ENCODE measurements at places on chromosomes 11 and 22. TPM values are rescaled to one million over a fixed set of nuclear protein-coding genes. Genes with fewer than 3 reads are reported as not detected.

DNA sequence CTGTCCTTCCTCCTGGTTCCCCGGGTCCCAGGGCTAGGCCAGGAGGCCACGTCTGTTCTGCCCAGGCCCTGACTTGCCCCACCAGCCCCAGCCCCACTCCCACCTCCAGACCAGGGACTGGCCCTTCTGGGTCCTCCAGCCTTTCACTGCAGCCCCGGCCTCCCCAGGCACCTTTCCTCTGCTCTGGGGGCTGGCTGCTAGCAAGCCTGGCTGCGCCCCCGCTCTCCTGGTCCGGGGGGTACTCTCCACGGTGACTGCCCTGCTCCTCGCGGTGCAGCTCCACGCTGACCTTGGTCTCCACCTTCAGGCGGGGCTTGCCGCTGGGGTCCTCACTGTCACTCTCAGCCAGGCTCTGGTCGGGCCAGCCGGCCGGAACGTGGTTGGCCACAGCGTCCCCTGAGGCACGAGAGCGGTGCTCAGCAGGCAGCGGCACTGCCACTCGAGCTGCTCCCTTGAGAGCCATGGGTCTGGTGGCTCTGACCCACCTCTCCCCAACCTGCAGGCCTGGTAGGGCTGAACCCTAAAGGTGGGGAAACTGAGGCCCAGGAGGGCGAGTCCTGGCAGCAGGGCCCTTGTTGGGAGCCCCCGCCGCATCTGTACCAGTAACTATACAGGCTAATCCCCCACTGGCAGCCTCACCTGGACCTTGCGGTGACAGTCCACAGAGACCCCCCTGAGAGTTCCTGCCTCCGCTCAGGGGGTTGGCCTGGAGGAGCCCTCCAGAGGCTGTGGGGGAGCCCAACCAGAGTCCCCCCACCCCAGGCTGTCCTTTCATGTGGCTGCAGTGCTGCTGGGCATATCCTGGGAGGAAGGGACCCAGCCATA lies 29.0 kb downstream of the TRMU start:
- no peak overlapping the region for H3K27ac ChIP-seq
- no peaks in the 10 kb centered on the region for H3K27me3 ChIP-seq
- DNase-seq, result no peak
- no peak overlapping the region for H3K4me3 ChIP-seq
- no peaks in the 10 kb centered on the region for H3K4me1 ChIP-seq

- no peak for DNase-seq
- H3K4me1 ChIP-seq, result no peaks in the 10 kb centered on the region
- H3K4me3 ChIP-seq, result no peak overlapping the region
- no peak overlapping the region for H3K27ac ChIP-seq
- no peaks in the 10 kb centered on the region for H3K27me3 ChIP-seq
- no peaks in the 10 kb centered on the region for H3K36me3 ChIP-seq
Observed at GRCh38 chr11:15616130-15617105, 501.7 kb downstream of the INSC start.

Gene MIAT
- 0.51 TPM for total RNA-seq

Gene TTC36
- not detected for total RNA-seq

Gene FXYD2
- 36.4 TPM for total RNA-seq

Gene OR51D1
- total RNA-seq, result not detected

Gene TEX12
- not detected for total RNA-seq

Gene SCGB1D2
- total RNA-seq, result 1.9 TPM

Measured in uterus (tissue), 4 donors.